ENCODE measurements at places on chromosomes 5 and 9.

DNA sequence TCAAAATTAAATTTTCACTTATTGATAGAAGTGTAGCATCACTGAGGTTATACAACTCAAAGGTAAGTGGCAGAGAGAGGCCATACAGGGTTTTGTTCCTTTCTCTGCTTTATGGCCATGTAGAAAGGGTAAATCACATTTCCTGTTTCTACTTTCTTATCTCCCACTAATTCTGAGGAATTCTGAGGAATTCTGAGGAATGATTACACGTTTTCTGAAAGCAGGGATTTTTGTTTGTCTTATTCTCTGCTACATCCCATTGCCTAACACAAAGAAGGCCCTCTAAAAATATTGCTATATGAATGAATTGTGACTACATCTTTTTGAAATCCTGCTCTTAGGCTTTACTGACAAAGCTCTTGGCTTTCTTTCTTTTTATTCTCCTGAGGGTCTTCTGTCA is 516.9 kb upstream of the ZNF608 start:
- no peak for DNase-seq

DNA sequence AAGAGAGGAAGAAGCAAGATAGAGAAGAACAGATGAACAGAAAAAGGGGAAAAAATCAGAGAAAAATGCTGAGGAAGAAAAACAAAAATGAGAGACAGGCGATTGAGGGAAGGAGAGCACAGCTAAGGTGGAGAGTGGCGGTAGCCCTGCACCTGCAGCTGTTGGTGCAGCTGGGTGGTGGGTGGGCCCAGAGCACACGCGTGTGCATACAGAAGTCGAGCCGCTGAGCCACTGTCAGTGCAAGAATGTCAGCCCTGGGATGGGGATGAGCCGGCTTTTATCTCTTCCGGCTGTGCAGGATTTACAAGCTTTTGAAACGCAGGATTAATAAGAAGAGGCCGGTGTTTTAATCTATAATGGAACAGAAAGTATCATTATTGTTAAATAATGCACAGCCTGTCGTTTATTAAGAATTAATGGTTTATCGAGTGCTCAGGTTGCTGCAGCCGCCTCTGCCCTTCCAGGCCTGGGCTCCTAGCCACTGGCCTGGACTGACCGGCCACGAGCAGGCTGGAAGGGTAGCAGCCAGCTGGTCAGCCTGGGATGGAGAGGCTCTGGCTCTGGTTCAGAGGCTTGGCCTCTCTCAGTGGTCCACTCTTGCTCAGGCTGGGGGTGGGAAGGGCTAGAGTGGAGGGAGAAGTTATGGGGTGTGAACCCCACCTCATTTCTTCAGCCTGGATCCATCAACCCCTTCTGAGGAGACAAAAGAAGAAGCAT is 68.7 kb downstream of the PCDH1 start:
- DNase-seq = no peak

- no peak for DNase-seq
Observed at GRCh38 chr5:17852740-17853139, 218.5 kb downstream of the TAF11L14 start.

DNA sequence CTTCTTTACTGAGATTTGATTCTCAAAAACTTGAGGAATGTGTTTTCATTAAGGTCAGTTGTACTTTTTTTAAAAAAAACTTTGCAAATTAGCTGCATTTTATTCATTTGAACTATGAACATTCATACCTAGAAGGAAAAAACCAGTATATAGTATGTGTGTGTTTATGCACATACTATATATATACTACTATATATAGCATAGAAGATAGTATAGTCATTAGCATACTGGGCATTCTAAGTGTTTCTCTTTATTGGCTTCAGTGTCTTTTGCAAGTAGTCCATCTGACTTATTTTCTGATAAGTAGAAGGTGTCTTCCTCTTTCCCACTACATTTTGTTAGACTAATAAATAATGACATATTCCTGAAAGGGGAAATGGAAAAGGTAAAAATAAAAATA is 33.0 kb downstream of the ELOVL7 start:
- no peak for DNase-seq

DNA sequence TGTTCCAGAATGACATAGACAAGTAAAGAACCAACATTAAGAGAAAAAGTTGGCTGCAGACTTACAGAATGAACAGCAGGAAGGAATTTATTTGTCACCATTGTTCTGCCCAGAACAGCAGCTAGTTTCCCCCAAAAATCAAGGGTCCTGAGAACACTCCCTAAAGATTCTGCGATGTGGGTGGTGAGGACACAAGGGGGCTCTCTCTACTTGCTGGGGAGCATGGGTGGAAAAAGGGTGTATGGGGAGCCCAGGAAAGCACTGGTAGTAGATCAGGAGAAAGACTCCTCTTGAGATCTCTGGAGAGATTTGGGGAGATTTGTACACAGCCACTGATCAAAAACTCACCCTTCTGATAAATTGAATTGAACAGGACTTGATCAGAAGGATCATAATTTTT is 316.5 kb downstream of the KCTD16 start:
- DNase-seq = no peak
